ENCODE measurements at places on chromosomes 2 and 18.
A peak's percentile ranks its signal among the peaks of the same experiment; 100 is the strongest.

GRCh38 chr18:48613589-48614404 lies 75.0 kb downstream of the CTIF start:
- DNase-seq: no peak

DNA sequence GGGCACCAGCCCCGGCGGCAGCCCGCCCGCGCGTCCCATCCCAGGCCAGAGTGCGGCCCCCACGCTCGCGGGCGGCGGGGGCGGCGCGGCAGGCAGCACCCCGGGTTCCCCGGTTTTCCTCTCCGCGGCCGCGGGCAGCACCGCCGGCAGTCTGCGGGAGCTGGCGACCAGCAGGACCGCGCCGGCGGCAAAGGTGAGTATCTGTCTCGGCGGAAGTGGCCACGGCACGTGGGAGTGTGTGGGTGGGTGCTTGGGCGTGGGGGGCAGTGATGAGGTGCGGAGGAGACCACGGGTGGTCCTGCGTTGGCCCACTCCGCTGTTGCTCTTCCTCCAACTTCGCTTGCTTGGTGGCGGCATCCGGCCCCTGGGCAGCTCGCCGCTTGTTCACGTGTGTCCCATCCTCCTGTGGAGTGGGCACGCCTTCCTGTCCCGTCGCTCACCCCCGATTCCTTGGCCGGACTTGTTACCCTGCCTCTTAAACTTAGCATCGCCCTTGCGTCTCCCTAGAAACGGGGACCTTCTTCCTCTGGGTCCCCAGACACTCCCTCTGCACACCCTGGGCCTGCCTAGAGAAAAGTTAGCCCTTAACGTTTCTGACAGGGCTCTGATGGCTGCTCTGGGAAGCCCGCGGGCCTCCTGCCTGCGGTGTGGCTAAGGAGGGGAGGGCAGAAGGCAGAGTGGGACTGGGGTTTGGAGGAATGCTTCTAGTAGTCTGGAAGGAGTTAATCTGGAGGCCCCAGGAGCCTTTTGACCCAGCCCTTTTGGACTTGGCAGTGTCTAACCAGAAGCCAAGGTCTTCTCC lies 1.1 kb downstream of the SH3RF3 start:
- no peak for DNase-seq

DNA sequence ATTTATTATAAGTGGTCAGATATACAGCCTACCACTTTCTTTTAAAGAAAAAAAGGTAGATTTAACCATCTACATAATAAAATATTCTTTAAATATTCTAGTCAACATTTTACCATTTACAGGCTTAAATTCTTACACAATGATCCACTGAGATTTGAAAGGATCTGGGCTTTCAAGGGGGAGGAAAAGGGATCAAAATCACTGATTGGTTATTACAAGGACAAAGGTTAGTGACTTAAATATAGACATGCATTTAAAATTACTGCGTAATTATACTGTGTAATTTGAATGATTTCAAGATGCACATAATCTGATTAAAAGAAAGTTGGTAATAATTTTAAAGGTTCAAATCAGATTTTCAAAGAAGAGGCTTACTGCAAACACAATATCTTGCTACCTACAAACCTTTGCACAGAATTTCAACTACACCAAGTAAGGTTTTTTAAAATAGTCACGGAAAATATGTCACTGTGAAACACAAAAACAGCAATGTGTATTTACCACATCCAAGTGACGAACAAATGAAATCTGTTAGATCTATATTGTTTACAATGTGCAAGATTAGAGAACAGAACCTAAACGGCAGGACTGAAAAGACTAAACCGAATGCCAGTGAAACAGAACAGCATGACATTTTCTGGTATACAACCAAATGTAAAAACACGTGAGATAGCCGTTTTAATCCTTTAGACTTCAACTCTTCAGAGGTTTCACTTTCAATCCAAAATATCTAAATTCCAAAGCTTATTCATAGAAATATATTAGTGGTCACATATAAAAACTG lies 40.8 kb downstream of the RTN4 start:
- DNase-seq: no peak

DNA sequence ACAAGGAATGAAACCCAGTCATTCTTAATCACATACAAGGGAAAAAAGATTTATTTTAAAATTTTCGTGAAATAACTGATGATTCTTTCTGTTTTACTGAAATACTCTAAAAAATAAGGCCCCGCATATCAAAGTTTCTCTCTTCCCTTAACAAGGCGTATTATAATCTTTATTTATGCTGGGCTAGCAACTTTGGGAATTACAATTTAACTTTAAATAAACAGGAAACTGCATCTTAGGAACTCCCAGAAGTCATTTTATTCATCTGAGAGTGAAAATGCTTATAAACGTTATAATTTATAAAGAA lies 166.7 kb downstream of the TCF4 start:
- peak; percentile 36 for DNase-seq

DNA sequence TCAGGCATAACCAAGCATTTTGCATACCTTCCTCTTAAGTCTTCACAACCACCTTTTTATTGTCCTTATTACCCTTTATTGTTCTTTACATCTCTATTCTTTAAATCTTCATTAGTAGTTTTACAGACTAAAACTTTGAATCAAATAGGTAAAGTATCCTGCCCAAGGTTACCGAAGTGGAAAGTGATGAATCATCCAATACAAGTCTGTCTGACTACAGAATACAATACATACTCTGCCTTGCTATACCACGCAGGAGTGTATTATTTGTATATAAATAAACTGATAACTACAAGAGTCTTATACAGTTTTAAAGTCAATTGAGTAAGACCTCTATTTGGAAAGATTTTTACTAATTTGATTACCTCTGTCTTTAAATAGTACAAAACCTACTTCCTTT lies 196.0 kb downstream of the ZEB2 start:
- DNase-seq: no peak

DNA sequence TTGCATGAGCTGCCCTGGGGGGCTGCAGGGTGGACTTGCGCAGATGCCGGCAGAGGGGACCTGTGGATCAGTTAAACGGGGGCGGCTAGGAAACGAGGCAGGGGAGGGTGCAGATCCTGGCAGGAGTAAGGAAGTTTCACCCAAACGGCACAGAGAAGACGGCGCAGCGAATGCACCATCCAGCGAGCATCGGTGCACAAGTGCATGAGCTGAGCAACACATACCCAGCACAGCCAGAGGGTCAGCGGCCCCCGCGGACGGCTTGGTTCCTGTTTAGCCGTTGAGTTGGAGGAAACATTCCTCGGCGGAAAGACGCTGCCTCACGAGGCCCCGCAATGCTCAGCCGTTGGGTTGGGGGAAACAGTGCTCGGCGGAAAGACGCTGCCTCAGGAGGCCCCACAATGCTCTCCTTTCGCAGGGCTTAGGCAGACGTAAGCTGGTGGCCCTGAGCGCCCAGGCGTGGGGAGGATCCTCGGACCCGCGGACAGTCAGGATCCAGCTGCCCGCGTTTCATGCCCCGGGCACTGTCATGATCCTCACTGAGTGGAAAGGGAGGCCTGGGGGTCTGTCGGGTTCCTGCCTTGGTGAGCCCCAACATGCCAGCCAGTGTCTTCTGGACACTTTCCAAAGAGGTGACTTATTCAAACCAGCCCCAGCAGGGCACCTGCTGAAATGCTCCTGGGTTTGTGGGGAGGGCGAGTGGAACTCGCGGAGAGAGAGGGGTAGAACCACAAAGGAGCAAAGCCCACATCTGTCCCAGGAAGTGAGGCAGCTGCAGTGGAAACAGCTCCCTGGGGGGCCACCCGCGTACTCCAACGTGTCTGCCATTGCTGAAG lies 86.3 kb downstream of the NDUFA10 start:
- DNase-seq: no peak

- DNase-seq: no peak
Observed at GRCh38 chr2:239793836-239794235, 231.3 kb downstream of the NDUFA10 start.

GRCh38 chr2:11368059-11368572 lies 23.7 kb upstream of the ROCK2 start:
- DNase-seq: no peak

DNA sequence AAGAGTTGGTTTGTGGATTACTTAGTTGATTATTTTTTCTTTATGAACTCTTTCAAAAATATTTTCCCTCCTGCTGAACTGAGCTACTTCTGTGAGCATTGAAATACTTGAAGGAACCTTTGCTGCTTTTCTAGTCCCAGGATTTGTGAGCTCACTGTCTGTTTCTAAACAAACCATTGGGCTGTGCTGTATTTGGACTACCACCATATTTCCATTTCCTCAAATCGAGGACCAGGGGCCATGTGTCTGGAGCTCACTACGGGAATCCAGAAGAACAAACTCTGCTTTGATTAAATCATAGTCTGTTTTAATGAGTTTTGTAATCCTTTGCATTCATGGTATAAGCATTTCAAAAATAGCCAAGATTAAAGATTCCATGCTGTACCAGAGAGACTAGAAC lies 1.3 kb downstream of the MRPL33 start:
- no peak for DNase-seq

GRCh38 chr2:155026651-155027174 lies 328.2 kb downstream of the KCNJ3 start:
- no peak for DNase-seq

DNA sequence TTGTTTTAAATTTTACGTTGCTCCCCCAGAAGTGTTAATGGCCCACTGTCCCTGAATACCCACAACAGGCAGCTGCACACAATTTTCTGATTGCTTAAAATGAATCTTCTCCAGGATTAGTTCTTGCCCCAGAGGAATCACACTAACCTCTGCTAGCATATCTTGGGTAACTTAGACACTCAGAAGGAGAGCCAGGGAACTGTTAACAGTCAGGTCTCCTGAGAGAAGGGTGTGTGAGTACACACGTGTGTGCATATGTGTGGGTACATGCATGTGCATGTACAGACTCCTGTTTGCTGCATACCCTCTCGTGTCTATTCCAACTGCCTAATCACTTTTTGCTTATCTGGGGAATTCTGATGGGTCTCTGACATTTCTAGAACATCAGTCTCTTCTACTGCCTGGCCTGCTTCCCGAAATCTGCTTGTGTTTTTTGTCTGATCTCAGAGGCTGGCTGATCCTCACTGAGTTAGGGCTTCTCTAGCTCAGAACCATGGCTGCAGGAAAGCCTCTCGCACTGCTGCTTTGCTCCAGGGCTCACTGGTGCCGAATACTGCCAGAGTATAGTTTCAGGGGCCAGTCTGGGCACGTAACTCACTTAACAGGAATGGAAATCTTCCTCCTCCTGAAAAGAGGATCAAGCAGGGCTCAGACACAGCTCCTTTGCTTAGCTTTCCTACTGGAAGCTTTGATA lies 62.8 kb downstream of the PRELID3A start:
- no peak for DNase-seq

DNA sequence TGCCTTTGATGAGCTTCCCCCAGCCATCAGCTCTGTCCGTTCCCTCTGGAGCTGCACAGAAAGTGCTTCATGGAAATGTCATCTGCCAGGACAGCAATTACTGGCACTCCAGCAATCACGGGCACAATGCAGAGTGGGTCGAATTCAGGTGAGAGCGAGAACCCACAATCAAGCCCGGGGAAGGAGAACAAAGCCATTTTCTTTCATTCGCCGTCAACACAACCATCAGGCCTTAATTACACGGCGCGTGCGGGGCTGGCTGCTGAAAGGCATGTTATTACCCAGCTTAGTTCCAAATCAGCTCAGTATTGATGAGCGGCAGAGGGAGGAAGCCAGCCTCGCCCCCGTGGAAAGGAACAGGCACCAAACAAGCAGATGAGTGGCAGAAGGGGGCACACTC lies 143.9 kb downstream of the MYT1L start:
- DNase-seq: no peak

- DNase-seq: no peak
Observed at GRCh38 chr2:21627938-21628337, 504.2 kb downstream of the TDRD15 start.

GRCh38 chr2:128799730-128800129 lies 481.1 kb upstream of the HS6ST1 start:
- no peak for DNase-seq

- no peak for DNase-seq
Observed at GRCh38 chr18:57410749-57411148, 24.4 kb upstream of the ONECUT2 start.

DNA sequence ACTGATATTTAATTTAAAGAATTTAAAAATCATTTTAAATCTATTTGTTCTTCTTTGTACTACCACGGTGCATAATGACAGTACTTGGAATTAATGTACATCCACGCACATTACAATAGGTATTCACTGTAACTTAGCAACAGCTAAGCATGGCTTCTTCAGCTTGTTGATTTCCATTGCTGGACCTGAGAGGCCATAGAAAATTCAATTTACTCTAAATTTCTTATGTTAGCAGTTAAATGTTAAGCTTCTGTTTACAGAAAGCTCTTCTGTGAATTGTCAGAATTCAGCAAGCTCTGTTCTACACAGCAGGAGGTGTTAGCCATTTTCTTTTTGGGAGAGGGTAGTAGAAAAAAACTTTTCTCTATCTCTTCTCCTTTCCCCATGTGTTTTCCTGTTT lies 1149.3 kb upstream of the CDH2 start:
- no peak for DNase-seq

- DNase-seq: no peak
Observed at GRCh38 chr2:85246348-85246747, 81.4 kb downstream of the TGOLN2 start.

Data from NAMALWA (cell line).